ENCODE measurements at places on chromosomes 1 and 21.

GRCh38 chr1:89941110-89941766, 53.7 kb upstream of the ZNF326 start:
- no peak for DNase-seq

- DNase-seq = no peak
These were observed 13.3 kb downstream of the ITGB2 start for GRCh38 chr21:44907225-44907965.

GRCh38 chr1:187648091-187648490, 819.3 kb downstream of the PLA2G4A start:
- DNase-seq = no peak

DNA sequence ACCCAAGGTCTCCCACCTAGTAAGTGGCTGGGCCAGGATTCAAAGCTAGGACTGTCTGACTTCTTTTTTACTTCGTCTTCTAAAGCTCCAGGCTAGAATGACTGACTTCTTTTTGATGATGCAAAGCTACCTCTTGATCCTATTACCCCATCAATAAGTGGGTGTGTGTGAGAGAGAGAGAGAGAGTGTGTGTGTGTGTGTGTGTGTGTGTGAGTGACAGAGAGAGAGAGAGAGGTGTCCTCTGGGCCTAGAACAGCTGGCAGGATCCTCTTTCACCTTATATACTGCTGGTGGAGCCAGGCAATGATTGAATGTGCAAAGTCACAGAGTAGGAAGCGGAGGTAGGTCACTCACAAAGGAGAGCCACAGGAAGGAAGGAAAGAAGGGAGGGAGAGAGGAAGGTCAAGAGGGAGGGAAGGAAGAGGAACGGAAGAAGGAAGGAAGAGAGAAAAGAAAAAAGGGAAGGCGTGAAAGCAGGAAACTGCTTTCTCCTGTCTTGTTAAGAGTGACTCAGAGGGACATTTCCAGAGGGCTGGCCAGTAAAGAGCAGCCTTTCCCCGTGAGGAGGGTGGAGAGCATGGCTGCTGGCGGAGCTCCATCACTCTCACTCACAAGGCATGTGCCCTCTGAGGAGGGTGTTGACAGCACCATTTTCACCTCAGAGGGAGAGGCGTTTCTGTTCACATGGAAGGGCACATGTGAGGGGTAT, 68.9 kb downstream of the CDC7 start:
- peak; percentile 83 for DNase-seq

DNA sequence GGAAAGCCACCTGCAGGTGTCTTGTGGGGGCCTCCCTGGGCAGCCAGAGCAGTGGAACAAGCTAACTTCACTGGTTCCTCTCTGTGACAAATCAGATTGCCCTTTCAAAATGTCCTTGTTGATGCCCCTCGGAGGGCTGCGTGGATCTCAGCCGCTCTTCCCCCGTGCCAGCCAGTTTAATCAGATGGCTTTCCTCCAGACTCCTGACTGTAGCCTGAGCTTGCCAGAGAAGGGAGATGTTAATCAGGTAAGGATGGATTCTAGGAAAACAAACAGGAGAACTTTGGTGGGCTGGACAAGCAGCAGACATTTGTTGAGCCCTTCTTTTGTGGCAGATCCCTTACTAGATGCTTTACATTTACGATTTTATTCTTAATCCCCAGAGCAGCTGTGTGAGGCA, 88.2 kb downstream of the DMRTA2 start:
- no peak for DNase-seq

GRCh38 chr1:25195835-25196234, 36.5 kb downstream of the SYF2 start:
- no peak for DNase-seq

DNA sequence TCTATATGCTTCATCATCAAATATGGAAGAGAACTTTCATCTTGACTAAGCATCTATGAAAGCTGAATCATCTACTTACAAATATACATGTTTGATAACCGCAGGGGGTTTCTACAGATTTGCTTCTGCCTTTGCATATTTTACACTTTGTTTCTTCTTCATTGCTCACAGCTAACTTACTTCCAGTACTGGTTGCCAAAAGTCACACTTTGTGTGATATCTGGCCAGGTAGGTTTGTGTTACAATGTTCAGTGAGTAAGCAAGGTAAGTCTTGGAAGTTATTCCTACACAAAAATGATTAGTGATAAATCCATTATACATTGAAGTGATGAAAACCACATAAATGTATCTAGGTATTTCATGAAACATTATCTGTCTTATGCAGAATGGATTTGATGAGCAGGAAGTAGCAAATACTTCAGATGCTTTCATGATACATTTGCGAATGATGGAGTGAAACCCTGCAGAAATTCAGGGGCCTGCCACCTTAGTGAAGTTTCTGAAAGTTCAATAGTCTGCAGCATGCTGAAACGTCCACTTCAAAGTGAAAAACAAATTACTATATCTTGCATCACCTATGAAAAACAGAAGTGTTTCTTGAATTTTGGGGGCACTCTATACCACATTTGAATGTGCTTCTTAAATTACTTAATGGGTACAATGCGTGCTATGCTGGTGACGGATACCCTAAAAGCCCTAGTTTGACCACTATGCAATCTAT, 187.3 kb downstream of the ATP6V1G3 start:
- DNase-seq = no peak

GRCh38 chr1:226519716-226520598, 28.6 kb upstream of the STUM start:
- no peak for DNase-seq

DNA sequence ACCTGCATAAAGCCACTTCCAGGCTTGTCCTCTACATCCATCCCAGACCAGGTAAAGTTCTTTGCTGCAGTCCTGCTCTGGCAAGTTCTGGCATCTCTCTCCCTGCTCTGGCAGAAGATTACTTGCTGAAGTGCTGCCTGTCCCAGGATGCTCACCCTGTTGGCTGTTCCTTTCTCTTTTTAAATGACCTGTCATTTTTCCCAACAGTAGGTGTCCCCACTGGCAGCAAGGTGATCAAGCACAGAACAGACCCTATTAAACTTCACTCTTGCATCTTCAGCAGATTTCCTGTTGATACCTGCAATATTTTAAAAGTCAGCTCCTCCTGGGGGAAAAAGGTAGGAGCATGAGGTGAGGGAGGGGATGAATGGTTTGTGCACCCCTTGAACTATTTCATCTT, 332.6 kb downstream of the PBX1 start:
- DNase-seq = no peak

DNA sequence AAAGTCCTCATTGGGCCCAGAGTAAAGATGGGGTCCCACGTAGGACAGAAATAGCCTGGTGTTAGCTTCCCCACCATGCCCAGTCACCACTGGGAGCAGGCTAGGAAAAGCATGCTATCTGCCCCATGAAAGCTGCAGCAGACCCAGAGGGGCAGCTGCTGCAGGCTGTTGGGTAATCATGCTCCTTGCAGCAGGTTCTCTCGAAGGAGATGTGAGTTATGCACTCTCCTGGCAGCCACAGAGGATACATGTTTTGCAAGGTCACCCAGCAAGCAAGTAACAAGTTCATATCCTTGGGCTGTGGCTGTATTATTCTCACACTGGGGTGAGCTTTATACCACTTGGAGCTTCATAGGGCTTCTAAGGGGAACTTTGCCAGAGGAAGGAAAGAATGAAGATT, 9.1 kb upstream of the HEYL start:
- no peak for DNase-seq

DNA sequence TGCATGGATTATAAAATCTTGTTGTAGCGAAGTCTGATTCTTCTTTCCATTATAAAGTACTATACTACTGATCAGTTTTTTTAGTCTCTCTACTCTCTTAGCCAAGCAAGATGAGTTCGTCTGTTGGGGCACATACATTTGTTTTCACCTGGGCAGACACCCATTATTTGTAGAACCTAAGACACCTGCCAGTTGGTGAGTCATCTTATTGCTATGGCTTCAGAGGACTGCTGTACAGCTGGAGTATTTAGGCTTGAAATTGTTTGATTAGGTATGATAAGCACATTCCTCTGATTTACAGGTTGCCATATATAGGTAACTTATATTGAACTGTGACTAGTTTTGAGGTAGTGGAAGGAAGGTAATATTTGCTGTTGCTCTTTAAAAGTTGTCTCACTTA, 17.2 kb downstream of the RBM15 start:
- DNase-seq = no peak
